Stimulated activated CD4-positive, alpha-beta T cell treated with anti-CD3 and anti-CD28 coated beads, TNF-alpha, amount 100 ng/mL, for 4 hours (primary cell): ENCODE measurements at places on chromosomes 3 and 15.

- DNase-seq: no peak
Measured at GRCh38 chr3:58353722-58354553, 21.2 kb downstream of the PXK start.

DNA sequence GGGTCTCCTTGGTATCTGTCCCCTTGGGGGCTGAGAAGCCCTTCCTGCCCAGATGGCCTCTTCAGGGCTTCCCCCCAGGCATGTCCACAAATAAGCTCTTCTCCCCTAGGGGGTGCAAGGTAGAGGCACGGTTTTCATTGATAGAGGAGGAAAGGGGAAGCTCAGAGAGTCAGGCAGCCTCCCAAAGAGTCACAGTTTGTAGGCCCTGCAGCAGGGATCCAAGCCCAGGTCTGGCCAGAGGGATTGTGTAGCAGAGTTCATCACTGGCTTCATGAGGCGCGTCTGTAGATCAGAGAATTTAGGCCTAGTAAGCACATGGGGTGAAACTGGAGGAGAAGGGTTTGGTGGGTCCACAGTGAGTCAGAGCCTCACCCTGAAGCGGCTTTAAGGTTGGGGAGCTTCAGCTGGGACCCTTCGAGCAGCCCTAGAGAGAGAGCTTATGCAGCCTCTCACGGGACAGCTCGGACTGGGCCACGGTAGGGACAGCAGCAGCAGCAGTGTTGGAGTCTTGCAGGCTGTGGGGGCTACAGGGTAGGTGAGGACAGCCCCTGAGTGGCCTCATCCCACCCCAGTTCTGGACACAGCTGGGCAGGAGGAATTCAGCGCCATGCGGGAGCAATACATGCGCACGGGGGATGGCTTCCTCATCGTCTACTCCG lies 37.5 kb upstream of the ESYT3 start:
- DNase-seq: no peak

- DNase-seq: no peak
Measured at GRCh38 chr3:33077976-33078375, 19.0 kb downstream of the GLB1 start.

DNA sequence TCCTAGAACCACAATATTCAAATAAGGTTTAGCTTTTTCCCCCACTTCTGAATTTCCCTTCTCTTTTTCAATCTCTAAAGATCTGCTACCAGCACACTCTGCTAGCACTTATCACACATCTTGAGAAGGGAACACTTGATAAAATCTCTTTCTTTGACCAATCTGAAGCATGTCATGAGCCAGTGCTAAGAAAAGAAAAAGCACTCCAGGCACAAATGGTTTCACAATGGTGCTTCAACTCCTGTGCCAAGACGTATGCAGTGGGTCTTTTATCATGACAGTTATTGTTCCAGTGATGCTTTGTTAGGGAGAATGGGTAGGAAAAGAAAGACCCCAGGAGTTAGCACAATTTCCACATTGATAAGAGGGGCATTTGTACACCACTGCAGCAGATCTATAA lies 248.4 kb downstream of the ZNF385D start:
- no peak for DNase-seq

DNA sequence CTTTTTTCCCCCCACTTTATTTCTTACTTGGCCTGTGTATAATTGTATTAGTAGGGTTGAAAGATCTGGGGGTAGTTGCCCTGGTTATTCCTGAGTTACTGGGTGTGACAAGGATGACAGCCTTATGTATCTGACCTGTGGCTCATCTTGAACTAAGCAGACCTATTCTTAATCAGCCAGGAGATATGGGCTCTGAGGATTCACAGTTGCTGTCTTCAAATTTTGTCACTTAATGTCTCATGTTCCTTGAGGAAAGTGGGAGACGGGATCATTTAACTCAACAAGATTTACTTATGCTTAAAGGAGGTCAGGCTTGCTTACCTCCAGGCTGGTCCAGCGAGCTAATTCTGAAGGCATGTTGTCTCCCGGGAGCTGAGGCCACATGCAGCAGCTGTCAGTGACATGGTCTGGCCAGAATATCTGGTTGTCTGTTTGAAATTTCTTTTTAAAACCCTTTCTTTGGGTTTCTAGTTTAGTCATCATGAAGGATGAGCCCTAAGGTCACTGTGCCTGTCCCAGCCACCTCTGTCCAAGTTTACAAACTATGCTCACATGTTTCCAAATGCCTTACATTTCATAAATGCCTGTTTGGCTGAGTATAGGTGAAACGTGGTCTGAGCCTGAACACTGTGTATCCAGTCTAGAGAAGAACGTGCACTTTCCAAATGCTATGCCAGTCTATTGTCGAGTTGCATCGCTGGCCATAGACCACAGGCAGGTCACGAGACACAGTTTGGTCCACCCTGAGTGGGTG lies 26.8 kb downstream of the LRTM1 start:
- no peak for DNase-seq

GRCh38 chr15:90029024-90029423 lies 27.9 kb downstream of the ZNF710 start:
- DNase-seq: no peak

DNA sequence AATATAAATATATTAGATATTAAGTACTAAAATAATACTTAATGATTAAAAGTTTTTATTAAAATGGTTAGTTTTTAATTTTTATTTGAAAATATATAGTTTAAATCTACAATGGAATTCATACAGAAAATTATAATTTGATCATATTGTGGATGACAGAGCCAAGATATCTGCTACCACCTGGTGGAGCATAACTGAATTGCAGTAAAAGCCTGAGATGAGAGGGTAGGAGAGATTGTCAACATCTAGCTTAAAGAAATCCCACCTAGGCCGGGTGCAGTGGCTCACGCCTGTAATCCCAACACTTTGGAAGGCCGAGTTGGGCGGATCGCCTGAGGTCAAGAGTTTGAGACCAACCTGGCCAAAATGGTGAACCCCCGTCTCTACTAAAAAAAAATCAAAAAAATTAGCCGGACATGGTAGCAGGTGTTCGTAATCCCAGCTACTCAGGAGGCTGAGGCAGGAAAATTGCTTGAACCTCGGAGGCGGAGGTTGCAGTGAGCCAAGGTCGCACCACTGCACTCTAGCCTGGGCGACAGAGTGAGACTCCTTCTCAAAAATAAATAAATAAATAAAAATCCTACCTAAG lies 25.1 kb upstream of the CSTA start:
- no peak for DNase-seq

DNA sequence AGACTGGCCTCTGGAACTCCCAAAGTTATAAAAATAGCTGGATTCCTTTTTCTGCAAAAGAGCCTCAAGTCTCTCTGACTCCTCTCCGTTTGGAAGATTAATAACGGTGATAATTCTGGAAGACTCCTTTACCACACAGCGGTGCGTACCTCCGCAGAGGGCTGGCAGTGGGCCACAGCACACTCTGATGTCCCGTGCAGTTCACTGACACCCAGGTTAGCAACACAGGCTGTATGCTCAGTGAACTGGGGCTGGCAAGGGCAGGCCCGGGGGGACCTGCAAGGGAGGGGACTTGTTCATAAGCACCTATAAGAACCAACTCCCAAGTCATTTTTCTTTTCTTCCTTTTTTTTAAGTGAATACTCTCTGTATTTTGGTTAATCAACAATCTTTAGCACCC lies 120.3 kb upstream of the TJP1 start:
- no peak for DNase-seq

GRCh38 chr3:158539414-158540014 lies 31.5 kb upstream of the MLF1 start:
- no peak for DNase-seq

DNA sequence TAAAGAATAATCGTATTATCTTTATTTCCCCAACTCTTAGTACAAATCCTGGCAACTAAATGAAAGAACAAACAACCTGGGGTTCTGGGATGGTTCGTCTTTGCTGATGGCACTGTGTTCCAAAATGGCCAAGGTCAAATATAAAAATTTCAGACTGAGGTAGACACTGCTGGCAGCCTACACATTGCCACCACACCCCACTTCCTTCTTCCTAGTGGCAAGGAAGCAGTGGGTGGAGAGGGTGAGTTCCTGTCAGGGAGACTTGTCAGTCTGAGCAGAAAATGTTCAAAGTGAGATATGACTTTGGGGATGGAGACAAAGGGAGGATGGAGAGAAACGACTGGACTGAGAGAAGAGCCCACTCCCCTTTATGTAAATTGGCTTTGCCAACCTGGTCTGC lies 69.6 kb downstream of the LMCD1 start:
- DNase-seq: no peak

GRCh38 chr3:189974359-189974758 lies 146.3 kb downstream of the P3H2 start:
- no peak for DNase-seq

GRCh38 chr3:69864766-69865165 lies 125.5 kb downstream of the MITF start:
- DNase-seq: no peak

DNA sequence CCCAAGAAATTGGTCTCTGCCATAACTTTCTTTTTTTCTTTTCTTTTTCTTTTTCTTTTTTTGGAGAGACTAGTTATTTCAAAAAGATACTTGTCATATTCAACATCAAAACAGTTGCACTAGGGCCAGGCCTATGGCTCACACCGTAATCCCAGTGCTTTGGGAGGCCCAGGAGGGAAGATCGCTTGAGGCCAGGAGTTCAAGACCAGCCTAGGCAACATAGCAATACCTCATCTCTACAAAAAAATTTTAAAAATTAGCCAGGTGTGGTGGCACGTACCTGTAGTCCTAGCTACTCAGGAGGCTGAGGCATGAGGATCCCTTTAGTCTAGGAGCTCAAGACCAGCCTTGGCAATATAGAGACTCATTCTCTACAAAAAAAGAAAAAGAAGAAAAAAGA lies 49.0 kb upstream of the GNB5 start:
- DNase-seq: no peak

DNA sequence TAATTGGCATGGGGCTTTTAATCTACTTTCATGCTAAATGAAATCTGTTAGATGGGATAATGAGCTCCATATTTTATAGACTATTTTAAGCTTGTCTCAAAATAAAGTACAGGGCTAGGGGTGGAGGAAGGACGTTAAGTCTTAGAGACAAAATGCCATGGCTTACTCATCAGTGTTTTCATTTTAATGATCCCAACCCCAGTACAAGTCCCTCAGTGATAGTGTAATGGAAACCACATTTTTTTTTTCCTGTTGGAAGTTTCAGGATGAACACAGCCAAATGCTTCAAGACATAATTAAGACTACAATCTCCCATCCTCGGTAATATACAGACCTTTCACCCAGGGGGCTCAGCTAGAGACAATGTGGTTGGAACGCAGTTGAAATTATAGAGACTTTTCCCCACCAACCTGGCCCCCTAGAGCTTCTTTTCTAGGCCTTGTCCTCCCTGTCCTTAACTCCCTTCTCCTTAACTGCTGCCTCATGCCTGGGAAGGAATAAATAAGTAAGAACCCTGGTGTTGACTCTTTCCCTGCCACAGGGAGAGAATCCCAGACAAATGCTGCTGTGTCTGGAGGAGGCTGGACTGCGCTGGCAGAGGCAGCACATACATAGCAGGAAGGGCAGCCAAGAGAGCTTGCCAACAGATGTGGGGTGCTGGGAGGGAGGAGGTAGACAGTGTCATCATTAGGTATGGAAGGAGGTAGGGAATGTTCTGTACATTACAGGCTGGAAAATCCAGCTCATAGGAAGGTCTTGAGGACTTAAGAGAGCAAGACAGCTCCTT lies 115.4 kb upstream of the ROPN1 start:
- no peak for DNase-seq

GRCh38 chr3:135452881-135453280 lies 512.6 kb upstream of the PPP2R3A start:
- no peak for DNase-seq

DNA sequence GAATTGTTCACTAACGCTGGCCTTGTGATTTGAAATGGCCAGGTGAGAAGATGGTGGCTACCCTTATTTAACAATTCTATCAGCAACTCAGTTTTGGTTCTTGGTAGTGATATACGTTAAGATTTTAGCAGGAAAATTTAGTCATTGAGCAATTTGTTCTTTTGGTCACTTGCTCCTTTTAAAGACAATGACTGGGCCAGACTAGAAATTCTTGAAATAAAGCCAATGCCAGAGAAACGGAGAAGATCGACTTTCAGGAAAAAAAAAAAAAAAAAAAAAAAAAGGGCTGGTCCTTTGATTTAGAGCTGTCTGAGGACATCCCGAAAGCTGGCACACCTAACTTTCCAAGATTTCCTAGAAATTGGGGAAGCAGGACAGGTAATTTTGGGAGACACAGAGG lies 178.5 kb downstream of the FNDC3B start:
- DNase-seq: no peak

- DNase-seq: no peak
Measured at GRCh38 chr3:94246171-94246570, 183.3 kb downstream of the NSUN3 start.

DNA sequence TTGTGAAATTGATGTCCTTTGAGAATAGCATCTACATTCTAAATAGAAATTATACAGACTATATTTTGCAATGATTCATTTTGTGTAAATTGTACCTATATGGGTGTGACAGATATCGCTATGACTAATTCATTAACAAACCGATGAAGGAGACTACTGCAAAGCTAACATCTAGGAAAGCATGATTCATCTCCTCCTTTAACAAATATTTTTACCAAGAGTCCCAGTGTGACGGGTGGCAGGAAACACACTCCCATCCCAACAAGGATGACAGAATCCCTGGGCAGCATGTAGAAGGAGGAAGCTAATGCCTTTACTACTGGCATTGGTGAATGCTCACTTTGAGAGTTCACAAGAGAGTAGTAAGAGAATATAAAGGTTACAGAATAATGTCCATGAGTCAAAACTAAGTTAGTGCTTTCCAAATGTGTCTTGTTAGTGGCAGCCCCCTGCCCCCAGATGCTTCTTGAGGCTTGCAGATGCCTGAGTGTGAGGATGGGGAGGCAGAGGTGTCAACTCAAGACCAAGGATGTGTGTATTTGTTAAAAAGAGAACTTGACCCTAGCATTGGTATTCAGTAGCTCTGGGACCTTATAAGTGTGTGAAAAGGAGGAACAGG lies 180.6 kb downstream of the FMN1 start:
- no peak for DNase-seq

DNA sequence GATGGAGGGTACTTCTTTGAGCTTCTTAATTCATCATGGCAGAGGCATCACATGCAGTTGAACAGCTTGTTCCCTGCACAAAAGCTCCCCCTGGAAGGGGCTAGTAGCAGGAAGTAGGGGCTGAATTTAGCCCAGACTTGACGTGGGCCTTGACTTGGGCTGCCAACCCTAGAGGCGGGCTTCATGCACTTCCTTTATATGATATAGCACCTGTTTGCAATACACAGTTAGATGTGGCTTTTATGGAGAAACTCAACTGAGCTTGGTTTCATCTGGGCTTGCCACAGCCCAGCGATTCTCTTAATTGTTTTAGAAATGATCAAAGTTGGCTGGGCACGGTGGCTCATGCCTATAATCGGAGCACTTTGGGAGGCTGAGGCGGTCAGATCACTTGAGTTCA lies 33.7 kb upstream of the ADGRG7 start:
- DNase-seq: no peak

GRCh38 chr3:66472313-66473134 lies 28.3 kb downstream of the LRIG1 start:
- no peak for DNase-seq

GRCh38 chr15:71153823-71154524 lies 38.7 kb downstream of the THSD4 start:
- no peak for DNase-seq

- DNase-seq: no peak
Measured at GRCh38 chr15:87597346-87598052, 659.0 kb downstream of the NTRK3 start.

GRCh38 chr15:84582583-84583157 lies 18.1 kb upstream of the ZSCAN2 start:
- DNase-seq: no peak
